ENCODE measurements at places on chromosomes 2 and 18.

DNA sequence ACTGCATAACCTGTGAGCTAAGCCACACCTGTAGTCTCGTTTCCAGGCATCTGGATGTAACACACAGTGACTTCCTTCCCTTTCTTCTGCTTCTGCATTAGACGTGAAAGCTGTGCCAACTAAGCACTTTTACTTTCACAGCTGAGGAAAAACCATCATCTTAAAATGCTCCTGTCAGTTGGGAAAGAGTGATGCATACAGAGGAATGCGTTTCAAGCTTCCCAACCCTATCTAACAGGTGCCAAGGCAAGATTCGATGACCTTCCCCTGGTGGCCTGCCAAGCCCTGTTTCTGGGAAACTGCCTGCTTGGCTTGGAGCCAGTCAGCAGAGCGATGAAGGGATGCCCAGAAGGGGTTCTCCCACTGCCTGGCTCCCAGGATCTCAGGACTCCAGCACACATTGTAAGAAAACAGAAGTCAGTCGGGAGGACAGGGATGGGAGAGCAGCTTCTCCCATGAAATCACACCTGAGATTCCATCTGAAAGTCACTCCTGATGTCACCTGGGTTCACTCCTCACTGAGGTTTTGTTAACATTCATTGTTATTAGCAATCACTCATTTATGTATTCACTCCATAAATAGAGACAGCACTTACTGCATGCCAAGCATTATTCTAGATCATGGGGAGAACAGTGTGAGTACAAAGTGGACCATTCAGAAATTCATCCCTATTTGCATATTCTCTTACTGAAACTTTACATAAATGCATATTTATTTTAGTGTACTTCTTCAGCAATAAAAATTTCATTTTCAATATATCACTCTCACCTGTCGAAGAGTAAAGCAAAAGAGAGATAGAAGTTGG lies 64.1 kb downstream of the DTNA start:
- DNase-seq, result no peak

DNA sequence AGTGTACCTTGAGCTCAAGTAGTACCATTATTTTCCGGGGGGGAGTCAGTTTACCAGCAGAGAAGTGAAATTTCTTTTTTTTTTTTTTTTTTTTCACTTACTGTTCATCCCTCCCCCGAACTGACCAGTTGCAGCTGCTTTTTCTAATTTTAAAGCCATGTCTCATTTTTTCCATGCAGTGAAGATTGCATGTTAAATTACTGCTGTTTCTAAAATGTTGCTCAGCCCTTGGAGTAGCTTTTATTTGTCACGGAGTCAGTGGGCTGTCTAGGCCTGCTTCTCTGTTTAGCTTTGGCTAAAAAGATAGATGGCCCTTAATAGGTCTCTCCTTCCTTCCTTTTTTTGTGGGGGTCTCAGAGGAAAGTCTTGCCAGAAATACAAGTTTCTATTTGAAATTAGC lies 70.2 kb downstream of the NGEF start:
- DNase-seq, result no peak

- DNase-seq, result no peak
These were observed 138.1 kb downstream of the PTGR3 start for GRCh38 chr18:75070625-75071483.

GRCh38 chr2:66553370-66553769 lies 118.4 kb downstream of the MEIS1 start:
- no peak for DNase-seq

DNA sequence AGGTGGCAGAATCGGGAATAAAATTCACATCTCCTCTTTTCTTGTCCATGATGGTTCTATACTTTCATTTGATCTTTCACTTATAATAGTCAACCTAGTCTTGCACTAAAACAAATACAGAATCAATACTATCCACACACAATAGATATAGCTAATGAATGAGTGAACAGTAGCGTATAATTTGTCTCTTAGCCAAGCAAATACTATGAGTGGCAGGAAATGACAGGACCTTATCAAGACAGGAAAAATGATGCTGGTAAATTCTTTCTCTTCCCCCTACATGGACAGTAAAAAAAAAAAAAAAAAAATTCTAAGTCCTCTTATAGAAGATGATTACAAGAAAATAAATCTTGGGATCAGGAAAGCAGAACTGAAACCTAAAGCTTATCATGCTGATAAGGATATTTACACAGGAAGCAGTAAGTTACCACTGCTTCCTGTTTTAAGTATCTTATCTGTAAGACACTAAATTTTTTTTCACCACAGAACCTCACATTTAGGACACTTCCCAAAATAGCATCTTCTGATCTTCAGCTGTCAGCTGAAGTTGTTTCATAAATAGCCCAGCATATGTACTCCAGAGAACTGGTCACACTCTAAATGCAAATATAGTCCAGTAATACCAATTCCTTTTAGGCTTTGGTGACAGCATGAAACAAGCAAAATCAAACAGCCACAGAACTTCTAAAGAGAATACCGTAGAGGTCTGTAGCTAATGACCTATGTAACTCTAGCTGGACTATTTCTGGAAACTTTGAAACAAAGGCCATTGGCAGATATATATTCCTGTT lies 27.0 kb downstream of the IRS1 start:
- no peak for DNase-seq

DNA sequence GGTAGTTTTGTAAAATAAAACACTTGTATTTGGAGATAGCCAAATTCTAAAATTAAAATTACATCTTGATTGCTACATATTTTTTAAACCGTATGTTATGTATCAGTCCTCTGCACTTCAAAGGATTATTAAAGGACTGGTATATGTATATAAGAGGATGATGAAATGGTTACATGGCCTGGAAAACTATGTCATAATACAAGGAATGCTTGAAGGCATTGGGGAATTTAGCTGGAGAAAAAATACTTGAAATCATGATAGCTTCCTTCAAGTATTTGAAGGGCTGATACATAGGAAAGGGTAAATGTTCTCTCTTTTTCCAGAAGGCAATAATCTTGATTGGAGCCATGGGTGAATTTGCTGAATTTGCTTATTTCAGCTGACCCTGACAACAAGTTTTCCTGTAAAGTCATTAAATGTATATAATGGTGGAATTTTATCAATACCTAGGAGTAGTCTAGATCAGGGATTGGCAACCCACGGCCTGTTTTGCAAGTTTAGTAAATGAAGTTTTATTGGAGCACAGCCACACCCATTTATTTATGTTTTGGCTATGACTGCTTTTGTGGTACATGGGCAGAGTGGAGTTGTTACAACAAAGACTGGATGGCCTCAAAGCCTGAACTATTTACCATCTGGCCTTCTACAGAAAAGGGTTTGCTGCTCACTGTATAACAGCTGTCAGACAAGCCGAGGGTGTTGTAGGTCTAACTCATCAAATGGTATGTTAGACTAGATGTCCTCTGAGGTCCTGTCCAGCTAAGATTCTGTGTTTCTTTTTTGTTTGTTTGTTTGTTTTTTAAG lies 34.4 kb downstream of the ACYP2 start:
- DNase-seq, result no peak

DNA sequence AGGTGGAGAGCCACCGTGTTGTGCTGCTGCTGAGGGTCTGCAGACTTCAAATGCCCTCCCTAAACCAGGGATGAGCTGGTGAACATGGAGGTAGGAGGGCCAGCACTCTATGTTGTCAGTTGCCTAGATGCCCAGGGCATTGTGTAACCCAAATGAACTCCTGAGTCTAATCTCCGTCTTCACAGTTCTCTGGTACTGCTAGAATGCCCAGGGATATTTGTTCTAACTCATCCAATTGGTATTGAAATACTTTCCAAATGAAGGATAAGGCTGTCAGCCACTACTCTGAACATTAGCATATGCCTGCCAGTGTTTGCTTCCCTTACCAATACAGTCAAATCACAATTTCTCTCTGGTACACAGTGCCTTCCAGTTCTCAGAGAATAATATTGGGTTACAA lies 492.6 kb downstream of the SLC4A3 start:
- DNase-seq, result no peak

- no peak for DNase-seq
These were observed 33.2 kb upstream of the SP3 start for GRCh38 chr2:173998386-173998785.

DNA sequence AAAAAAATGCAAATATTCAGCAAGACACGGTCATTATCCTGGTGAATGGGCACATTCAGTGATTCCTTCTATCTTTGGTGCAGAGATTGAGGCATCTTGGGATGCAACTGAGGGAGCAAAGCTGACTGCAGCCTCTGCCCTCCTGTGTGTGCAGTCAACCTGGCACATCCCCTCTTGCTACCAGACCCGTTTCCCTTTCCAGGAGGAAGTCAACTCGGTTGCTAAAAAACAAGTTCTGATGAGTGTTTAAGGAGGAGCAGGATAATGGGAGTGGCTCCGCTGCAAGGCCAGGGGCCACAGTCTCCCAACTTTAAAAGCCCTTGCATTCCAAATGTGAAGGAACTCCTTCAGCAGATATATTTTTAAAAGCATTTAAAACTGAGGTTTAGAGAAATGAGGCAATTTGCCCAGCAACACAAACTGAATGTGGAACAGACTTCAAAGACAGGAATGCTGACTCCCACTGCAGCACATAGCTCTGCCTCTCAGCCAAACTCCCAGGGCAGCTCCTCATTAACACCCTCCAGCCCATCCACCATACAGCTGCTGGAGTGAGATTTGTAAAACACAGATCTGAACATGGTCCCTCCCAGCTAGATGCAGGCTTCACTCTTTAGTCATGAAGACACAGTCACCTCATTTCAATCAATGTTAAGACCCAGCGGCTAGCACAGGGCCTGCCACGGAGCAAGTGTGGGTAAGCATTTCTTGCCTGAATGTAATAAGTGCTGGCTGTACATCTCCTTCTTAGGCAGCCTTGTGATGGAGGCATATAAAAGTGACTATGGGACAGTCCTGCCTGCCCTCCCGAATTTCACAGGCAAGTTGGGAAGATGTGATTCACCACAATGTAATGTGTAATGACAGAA lies 54.3 kb downstream of the VSNL1 start:
- DNase-seq, result no peak

GRCh38 chr2:227423656-227424499 lies 36.1 kb upstream of the SCYGR1 start:
- peak; percentile 81 for DNase-seq

- DNase-seq, result no peak
These were observed 144.3 kb downstream of the RBMS1 start for GRCh38 chr2:160349306-160349705.

- no peak for DNase-seq
These were observed 192.5 kb downstream of the SH3BP4 start for GRCh38 chr2:235144291-235144690.

DNA sequence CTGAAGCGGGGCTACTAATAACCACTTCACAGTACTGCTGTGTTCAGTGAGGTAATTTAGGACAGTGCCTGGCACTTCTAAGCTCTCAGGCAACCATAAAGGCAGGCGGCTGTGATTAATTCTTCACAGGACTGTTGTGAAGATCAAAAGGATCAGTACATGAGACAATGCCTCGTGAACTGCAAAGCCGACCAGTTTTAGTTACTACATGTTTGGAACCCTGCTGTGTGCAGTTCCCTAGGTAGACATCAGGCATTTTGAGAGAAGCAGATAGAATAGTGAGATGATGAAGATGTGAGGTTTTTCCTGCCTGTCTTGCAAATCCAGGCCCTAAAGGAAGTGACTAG lies 19.1 kb downstream of the EFHD1 start:
- DNase-seq, result no peak
